ENCODE measurements at places on chromosomes 2 and 18. TPM values are rescaled to one million over a fixed set of nuclear protein-coding genes. Genes with fewer than 3 reads are reported as not detected.

DNA sequence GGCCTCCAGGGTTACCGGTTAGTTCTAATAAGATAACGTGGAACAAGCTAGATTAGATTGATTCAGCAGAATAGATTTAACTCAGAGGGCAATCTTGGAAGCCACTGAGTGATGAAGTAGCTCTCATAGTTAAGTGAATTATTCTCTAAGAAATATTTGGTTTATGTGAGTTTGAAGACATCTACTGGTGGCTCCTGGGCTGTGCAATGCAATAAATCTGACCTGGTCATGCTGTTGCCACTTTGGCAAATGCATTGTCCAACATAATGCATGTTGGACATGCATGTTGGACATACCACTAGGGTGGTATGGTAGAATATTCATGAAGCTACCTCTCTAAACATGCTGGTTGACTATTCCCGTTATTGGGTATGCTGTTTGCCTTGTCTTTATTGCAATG, 493.7 kb upstream of the VRK2 start:
- DNase-seq = no peak

GRCh38 chr2:200814917-200815316, 3.2 kb downstream of the BZW1 start:
- DNase-seq = no peak

- no peak for DNase-seq
These were observed 242.1 kb downstream of the SEPTIN10 start for GRCh38 chr2:109371481-109372170.

ERBB4 gene
- total RNA-seq = 13.8 TPM

TMEM178A gene
- total RNA-seq = 2.6 TPM

Data from cardiac septum (tissue), 1 donor.